Hematopoietic multipotent progenitor cell (in vitro differentiated cells): ENCODE measurements at places on chromosomes 16 and 17. TPM values are rescaled to one million over a fixed set of nuclear protein-coding genes. Genes with fewer than 3 reads are reported as not detected.

- DNase-seq: no peak
Measured at GRCh38 chr17:11901931-11902330, 95.3 kb downstream of the ZNF18 start.

- DNase-seq: no peak
Measured at GRCh38 chr16:12260647-12261262, 284.2 kb downstream of the SNX29 start.

The CRISPLD2 gene
- total RNA-seq: 2.2 TPM

The HCRT gene
- not detected for total RNA-seq

The HOXB8 gene
- not detected for total RNA-seq

The LRRC75A gene
- 11.0 TPM for total RNA-seq
